ENCODE measurements at places on chromosomes 2 and 18.

DNA sequence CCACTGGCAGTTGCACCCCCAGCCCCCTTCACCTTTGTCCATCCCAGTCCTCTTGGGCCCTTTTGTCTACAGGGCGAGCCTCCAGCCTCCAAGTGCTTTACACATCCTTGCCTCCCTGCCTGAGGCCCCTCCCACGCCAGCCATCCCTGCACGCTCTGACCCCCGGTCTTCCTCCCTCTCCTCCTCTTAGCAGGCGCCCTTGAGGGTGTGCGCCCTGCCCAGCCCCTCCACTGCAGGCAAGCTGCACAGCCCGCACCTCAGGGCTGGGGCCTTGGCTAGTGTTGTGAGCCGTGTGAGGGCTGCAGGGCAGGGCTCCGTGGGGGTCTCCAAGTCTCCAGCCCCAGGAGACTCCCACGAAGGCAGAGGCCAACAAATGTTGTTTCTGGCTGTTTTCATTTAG is 6.9 kb downstream of the BOK start:
- DNase-seq = no peak

DNA sequence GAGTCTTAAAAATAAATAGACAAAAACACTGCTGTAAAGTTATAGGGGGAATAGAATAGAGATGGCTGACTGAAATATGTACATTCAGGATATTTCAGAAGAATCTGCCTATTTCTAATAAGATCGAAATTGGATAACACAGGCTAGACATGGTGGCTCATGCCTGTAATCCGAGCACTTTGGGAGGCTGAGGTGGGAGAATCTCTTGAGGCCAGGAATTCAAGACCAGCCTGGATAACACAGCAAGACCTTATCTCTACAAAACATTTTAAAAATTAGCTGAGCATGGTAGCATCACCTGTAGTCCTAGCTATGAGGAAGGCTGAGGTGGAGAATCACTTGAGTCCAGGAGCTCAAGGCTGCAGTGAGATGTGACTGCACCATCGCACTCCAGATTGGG is 146.6 kb upstream of the CCDC150 start:
- no peak for DNase-seq

DNA sequence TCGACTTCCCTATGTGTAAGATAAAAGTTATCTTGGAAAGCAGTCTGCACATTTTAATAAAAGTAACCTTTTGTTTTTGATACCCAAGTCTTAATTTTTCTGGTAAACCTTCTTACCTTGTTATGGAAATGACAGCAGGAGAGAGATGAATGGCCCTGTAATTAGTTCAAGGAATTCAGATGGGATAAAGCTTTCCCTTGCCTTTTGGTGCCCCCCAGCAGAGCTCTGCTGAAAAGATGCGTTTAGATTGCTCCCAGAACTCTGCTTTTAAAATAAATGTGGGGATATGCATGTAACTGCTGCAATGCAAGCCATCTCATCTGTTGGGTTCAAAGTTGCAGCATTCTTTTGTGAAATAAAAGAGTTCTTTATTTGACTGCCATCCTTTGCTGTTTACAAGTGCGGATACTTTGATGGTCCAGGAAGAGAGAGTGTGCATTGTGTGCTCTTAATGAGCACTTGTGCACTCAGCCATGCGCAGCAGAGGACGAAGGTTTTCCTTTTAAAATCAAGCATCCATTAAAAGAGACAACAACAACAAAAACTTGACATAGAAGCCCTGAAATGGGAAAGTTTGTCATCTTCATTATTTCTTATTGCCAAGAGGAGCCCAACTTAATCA is 176.7 kb upstream of the ST6GAL2 start:
- DNase-seq = no peak

DNA sequence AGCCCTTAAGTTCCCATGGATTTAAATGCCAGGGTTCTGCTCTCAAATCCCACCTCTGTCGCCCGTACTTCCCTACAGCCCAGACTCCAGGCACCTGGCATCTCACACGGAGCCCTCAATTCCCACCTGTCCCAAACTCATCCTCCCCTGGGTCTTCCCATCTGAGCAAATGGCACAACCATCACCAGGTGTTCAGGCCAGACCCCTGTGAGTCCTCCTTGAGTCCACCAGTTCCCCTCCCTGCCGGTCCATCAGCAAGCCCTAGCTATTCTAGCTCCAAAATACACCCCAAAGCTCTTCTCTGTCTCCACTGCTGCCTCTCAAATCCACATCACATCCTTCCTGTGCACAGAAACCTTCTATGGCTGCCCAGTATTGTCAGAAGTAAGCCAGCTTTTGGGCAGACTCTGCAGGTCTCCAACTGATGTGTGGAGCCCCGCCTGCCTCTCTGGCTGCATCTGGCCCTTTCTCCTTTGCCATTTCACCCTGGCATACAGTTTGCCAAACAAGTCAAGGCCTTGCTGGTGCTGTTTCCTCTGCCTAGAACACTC is 67.7 kb downstream of the DNMT3A start:
- no peak for DNase-seq

GRCh38 chr2:234198976-234199375 is 148.5 kb downstream of the SPP2 start:
- no peak for DNase-seq

DNA sequence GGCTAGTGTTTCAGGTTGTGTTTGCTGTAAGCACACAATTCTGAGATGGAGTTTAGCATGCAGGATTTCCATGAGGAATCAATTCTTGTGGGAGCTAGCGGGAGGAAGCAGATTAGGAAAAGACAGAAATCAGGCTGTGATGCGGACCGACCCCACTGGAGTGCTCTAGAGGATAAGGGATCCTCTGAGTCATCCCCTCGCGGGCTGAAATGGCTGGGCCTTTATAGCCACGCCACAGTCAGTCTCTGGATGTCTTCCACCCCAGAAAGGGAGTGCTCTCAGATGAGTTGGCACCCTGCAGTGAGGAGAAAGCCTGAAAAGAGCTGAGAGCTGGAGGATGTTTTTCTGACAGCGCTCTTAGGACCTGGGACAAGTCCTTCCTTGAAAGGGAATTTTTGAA is 102.4 kb downstream of the GALNT3 start:
- DNase-seq = no peak

GRCh38 chr2:107542314-107542740 is 284.4 kb upstream of the RGPD4 start:
- peak; percentile 46 for DNase-seq

DNA sequence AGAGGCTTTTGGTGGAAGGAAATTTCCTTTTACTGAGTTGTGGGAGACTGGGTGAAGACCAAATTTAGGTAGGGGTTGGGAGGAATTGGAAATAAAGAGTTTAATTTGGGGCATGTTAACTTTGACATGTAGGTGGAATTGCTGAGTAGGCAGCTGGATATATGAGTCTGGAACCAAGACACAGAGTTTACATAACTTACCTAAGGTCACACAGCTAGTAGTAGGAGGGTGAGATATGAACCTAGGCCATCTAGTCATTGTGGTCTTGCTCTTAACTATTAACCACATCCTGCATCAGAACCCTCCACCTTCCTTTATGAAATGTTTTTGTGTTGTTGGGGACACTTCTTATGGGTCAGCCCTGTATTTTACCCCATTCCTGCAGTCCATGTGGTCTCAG is 113.1 kb downstream of the ICOS start:
- no peak for DNase-seq

DNA sequence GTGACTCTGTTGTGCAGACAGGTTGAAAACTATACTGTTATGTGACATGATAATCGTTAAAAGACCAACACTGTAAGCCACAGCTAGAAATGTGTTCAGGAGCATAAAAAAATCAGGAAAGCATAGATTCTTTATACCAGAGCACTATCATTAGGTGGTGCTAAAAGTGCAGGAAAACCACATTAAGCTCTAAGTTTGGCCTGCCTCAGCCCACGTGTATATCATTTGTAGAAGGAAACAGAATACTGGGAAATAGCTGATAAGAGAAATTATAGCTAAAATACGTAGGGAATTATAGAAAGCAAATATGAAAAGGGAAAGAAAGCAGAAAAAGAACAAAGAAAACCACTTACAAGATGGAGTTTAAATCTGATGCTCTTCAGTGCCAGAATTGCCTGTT is 26.5 kb upstream of the C2orf74 start:
- DNase-seq = peak; percentile 38

GRCh38 chr2:113857464-113857863 is 32.4 kb upstream of the ACTR3 start:
- no peak for DNase-seq

GRCh38 chr2:177568390-177568789 is 175.8 kb downstream of the AGPS start:
- DNase-seq = no peak

Measured in femur (tissue), 1 donor.